Skin of body (tissue), 3 donors: ENCODE measurements at places on chromosomes 13 and 19. TPM values are rescaled to one million over a fixed set of nuclear protein-coding genes. Genes with fewer than 3 reads are reported as not detected.

DNA sequence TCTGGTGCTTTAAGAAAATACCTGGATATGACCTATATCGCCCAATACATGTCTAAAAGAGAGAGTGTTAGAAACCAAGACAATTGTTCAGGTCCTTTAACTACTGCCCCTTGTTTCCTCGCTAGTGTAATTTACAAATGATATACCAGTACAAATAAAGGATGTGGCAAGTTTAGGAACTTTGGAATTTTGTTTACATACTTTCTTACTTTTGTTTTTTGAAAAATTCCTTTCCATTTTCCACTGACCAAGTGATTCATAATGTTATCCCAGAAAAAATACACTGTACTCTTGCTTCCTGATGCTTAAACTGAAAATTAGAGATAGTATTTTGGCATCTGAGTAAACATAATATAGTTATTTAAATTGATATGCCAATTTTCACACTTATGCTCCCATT is 96.8 kb upstream of the CSNK1A1L start:
- DNase-seq, result no peak

DNA sequence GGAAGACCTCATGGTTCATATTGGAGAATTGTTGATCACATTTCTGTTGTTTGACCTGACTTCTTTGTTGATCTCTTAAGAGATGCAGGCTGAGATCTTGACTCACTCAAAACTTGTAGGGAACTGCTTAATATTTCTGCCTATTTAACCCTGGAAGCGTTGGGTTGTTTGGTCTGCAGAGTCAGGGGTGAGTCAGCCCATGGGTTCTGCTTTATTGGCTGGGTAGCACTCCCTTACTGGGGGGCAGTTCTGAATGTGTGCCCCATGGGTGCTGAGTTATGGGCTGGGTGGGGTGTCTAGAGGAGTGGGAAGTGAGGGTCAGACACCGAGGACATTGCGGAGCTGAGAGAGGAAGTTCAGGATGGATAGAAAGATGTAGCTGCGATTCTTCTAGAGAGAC is 87.9 kb downstream of the LRCH1 start:
- DNase-seq, result no peak

The C3 gene
- total RNA-seq, result 65.4 TPM

- DNase-seq, result no peak
Observed at GRCh38 chr13:85527316-85527715, 271.9 kb downstream of the SLITRK6 start.

The GFY gene
- total RNA-seq, result not detected

- peak; percentile 70 for DNase-seq
Observed at GRCh38 chr19:28971049-28971448, 241.9 kb downstream of the UQCRFS1 start.

- no peak for DNase-seq
Observed at GRCh38 chr13:26873386-26873698, 112.8 kb upstream of the GPR12 start.

The CGB2 gene
- total RNA-seq, result not detected

GRCh38 chr13:98824376-98825160 is 72.1 kb upstream of the SLC15A1 start:
- DNase-seq, result no peak

DNA sequence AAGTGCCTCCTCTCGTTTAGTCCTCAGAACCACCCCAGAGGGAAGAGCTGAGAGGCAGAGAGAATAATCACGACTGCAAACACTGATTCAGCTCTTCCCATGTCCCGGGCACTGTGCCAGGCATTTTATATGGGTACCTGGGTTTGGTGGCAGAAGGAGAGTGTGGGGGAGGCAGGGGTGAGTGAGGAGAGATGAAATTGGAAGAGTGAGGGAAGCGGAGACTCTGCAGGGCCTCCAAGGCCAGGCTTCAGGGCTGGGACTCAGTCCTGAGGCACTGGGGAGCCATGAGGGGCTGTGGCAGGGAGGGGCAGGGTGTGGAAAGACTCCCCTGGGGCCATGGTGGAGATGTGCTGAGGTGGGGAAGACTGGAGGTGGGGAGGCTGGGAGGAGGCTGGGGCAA is 8.7 kb downstream of the SYNGR4 start:
- no peak for DNase-seq

DNA sequence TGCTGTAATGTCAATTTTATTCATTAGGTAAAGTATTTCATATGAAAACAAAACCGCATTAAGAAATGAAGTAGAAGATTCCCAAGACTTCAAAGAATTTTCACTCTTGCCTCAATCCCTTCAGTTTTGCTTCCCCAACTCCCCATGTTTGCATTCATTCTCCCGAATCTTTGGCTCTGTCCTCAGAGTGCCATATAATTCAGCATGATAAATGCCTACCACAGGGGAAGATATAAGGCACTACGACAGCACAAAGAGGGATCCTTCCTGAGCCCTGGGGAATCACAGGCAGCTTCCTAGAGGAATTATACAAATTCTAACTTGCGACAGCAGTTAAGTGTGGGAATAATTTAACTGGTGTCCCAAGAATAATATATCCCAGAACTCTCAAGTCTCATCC is 68.5 kb downstream of the TSC22D1 start:
- DNase-seq, result peak; percentile 7

GRCh38 chr19:22261596-22261995 is 24.6 kb upstream of the ZNF729 start:
- no peak for DNase-seq

DNA sequence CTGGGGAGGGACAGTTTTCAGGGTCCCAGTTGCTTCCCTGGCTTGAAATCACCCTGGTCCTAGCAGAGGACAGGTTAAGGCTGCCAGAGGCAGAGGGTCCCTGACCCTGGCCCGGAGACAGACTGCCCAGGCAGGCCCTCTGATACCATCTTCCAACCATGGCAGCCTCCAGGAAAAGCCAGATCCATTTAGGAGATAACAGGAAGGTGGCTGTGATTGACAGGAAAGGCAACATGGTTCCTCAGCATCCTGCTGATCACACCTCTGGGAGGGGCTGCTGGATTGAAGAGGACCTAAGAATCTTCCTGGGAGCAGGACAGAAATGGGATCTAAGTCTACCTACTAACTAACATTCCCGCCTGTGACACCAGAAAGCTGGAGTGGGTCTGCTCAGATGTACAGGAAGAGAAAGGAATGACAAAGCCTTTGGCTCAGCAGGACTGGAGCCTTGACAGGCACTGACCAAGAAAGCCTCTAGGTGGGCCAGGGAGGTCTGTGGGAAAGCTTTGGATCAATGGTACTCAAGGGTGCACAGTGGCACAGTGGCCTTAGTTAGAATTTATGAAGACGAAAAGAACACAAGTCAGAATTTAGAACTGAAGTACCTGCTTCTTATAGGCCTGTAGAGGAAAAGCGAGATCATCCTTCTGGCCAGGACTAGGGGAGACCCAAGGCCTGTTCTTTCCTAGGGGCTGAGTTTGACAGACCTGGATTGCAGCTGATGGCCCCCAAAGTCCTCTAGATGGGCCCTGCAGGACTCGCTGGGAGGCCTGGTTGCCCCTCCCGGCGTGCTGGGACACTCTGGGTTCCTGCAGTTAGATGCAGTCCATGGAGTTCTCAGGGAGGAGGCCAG is 2.3 kb upstream of the PRKACA start:
- no peak for DNase-seq

DNA sequence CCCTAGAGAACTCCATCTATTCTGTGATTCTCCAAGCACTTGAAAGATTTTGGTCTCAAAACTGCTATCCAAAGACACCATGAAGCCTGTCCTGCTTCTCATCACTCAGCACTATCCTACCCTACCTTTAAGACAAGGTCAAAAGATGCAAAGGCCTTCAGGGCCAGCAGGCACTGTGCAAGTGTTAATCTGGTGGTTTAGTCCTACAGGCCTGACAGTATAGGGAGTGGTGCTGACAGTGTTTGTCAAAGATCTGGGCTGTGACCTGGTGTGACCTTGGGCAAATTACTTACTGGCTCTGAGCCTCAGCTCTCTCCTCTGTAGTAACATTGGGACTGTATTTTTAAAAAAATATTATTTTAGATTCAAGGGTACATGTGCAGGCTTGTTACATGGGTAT is 28.0 kb downstream of the SIAH3 start:
- no peak for DNase-seq

GRCh38 chr13:66560189-66560588 is 669.9 kb downstream of the PCDH9 start:
- DNase-seq, result no peak

- no peak for DNase-seq
Observed at GRCh38 chr19:1608359-1609102, 3.3 kb upstream of the UQCR11 start.

The HS6ST3 gene
- 1.7 TPM for total RNA-seq

The FCHO1 gene
- total RNA-seq, result 2.4 TPM
